ENCODE measurements at places on chromosomes 2 and 18.

DNA sequence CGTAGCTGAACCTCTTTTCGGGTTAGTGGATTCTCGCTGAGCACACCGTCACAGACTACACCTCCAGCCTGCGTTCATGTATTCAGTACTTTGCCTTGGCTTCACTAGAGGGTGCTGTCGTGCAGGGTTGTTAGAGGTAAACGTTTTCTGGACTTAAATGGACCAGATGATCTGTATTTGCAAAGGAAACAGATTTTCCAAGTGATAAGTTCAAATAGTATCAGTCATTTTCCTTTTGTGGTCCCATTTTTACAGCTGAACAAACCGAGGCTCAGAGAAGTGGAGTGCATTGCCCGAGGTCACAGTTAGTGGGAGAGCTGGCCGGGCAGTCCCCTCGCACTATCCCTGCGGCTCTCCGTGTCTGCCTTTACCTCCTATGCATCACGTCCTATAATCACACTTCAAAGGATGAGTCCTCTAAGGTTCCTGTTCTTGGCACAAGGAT lies 125.9 kb downstream of the MAP4K4 start:
- DNase-seq, result peak; percentile 58

DNA sequence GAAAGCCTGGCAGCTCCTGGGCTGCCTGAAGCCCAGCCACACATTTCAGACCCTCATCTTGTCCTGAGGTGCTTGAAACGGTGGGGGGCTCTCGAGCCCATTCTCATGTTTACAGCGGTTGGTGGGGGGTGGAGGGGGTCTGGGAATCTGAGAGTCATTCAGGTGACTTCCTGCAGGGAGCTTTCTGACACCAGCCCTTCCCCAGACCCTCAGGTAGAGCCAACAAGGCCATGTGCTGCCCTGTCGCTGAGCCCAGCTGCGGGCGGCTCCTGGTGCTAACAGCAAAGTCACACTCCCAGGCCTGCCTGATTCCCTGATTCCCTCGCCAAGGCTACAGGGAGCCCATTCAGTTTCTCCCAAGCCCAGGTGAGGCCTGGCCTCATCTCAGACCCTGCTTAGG lies 324.9 kb upstream of the MEX3C start:
- no peak for DNase-seq

DNA sequence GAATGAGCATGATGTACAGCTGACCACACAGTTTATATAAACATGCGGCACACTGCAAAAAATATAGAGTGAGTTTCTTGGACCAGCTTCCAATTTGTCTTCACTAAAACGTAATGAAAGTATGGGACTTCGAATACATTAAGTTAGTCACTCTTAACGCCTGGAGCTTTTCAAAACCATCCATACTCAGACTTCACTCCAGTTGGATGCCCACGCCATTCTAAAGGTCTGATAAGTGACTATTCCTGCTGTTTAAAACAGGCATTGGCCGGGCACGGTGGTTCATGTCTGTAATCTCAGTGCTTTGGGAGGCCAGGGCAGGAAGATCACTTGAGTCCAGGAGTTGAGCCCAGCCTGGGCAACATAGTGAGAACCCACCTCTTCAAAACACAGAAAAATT lies 84.6 kb downstream of the MYL12B start:
- no peak for DNase-seq

DNA sequence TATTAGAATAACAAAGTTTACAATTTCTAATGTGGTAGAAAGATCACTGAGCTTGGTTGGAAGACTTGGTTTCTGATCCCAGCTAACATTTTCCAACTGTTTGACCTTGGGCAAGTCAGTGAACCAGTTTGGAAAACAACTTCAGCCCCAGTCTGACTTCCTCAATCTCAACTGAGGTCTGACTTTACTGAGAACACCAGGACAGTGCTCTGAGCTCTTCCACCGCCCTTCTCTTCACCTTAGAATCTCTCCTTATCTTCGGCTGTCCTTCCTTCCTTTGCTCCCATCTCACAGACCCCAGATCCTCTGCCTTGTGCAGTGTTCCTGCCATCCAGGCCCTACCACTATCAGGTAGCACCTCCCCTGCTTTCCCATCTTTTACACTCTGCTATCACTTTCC lies 193.8 kb upstream of the SP5 start:
- DNase-seq, result no peak

DNA sequence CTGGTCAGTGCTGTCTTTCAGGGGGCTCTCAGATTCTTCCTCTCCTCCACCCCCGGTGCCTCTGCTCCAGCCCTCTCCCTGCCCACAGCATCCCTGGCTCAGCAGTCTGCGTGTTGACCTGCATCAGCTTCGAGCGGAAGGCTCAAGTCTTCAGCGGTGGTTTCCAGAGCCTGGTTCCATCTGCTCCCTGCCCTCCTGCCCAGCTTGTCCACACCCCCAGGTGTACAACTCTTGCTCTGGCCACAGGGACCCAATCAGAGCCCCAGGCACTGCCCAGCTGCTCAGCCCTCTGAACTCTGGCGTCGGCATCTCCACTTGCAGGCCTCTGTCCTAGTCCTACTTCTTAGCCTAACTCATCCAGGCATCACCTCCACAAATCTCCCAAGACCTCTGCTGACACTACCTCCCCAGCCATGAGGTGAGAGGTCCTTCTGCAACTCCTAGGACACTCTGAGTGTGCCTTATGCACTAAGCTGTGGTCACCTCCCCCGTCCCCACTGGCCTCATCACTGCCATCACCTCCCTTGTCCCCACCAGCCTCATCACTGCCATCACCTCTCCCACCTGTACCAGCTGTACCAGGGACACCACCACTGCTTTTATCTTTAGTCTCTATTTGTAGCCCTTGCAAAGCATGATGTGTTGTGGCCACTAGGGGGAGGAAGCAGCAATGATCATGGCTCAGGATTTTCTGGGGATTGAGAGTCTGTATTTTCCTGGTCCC lies 60.9 kb downstream of the EDAR start:
- DNase-seq, result no peak

DNA sequence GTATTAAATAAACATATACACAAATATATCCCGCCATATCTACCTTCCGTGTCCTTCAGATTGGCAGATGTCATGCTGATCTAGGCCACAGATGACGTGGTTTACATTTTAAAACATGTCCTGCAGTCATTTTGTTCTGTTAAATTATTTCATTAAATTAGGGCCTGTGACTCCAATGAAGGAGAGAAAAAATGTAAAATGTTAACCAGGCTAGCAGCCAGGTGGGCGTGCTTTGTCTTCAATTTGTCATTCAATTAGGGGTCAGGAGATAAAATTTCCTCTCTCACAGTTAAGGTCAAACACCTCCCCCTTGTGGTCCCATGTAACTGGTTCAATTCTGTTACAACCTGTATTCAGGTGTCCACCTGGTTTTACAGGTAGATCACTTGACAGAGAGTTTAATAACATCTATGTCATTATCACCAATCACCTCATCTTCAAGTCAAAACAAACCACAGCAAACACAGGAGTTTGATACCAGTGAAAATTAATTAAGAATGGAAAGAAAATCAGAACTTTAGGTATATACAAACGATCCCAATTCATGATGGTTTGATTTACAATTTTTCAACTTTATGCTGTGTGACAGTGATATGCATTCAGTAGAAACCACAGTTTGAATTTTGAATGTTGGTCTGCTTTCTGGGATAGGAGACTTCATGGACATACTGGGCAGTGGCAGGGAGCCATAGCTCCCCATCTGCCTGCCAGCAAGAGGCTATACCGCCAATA lies 339.4 kb downstream of the CMPK2 start:
- DNase-seq, result no peak

DNA sequence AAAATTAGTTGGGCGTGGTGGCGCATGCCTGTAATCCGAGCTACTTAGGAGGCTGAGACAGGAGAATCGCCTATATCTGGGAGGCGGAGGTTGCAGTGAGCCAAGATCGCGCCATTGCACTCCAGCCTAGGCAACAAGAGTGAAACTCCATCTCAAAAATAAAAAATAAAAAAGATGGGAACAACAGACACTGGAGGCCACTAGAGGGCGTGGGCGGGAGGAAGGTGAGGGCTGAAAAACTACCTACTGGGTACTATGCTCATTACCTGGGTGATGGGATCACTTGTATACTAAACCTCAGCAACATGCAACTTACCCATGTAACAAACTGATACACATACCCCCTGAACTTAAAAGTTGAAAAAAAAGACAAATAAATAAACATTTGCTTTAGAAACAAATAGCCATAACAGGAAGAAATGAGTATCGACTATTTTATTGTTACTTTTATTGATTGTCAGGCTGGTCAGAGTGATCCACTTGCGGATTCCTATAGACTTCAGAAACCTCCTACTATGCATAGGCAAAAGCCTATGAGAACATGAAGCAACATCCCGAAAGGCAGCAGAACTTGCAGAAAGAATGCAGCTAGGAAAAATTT lies 61.0 kb downstream of the TMEM163 start:
- DNase-seq, result no peak

DNA sequence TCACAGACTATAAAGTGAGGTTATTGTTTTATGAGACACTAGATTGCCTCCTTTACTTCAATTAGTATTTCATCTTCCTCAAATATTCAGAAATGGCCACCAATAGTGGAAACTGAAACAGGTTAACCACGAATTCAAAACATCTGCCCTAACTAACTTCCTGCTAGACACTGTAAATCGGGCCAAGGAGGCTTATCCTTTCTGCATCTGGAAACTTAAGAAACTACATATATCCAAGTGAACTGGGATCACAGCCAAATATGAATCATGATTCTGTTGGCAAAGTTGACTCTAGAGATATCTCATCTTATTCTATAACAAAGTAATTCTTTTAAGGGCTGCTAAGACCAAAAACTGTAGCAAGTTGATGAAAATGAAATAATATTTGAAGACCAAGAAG lies 136.6 kb upstream of the ZC3H15 start:
- no peak for DNase-seq

DNA sequence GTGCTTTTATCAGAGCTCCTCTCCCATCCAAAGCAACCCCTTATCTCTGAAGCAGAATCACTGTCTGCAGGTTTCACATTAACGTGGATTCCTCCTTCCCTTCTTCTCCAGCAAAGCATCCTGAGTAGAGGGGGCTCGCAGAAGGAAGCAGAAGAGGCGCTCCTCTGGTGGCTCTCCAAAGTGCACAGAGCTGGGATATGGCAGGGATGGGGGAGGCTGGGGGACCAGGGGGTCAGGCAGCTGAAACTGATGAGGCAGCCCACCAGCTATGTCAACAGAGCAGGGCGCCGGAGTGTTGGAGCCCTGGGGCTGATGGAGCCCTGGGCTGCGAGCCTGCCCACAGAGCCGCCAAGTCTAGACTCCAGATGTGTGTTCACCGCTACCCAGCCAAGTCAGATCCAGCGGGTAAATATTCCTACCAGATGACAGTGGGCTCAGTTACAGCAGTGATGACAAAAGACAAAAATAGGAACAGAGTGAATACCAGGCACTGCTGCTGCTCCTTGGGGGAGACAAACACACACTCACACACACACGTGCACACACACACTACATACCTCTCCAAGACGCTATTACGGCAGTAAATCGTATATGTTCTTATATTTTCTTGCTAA lies 678.3 kb upstream of the ID2 start:
- no peak for DNase-seq

DNA sequence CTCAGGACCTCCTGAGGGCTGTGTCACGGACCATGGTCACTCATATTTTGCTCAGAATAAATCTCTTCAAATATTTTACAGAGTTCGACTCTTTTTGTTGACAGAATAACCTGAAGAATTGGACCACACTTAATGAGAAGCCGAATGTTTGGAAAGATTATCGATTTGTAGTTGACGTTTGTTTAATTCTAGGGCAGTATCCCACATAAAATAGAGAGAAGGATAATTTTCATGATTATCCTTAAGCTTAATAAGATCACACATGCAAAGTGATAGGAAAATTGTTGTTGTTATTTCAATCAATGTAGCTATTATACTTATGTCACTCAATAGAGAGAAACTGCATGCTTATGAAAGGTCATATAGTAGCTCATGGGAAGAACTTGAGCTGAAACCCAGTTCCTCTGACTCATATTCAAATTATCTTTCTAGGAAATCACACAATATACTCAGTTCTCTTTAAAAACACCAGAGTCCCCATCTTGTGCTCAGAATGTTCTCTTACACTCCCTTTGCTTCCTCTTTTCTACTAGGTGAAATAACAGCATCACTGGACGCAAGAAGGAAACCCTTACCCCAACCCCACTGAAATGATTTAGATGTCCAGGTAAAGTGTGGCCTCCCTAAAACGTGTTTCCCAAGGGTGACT lies 982.1 kb downstream of the TSN start:
- DNase-seq, result no peak

DNA sequence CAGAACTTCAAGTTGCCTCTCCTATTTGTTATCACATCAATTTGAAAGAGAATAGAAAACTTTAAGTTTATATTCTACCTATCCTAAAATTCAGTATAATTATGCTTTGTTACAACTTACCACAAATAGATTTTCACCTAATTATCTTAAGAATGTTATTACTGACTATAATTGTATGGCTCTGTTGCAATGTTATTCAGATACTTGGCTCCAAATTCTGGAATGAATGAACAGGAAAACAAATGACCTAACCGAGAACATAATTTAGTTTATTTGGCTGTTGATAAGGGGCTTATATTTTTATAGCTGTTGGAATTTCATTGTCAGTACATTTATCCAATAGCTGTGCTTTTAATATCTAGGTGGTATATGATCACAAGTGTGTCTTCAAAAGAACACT lies 173.2 kb upstream of the GULP1 start:
- no peak for DNase-seq

DNA sequence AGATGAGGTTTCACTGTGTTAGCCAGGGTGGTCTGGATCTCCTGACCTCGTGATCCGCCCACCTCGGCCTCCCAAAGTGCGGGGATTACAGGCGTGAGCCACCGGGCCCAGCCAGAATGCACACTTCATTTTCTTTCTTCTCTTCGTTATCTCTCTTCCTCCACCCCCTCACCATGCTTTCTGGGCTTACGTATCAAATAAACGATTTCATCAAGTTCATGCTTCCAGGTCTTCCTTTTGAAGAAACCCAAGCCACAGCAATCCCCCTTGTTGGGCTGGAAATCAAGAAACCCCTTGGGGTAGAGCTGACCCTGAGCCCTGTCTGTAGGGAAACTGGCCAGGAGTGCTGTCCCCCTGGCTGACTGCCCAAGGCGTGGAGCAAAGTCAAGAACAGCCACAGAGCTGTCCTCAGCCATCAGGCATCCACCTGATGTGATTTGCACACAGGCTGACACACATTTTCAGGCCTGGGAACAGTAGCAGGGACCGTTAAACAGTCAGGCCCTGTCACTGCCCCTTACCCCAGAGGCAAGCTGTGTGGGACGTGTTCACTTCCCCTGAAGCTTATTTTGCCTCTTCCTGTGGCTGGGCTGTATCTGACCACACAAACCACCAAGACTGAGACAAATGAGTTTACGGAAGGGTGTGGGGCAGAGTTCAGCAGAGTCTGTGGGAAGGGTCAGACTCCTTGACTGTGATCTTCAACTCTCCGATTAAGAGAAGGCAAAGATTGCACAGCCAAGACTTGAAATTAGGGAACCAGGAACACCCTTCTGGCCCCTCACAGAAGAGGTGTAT lies 15.1 kb upstream of the NMUR1 start:
- no peak for DNase-seq
